Right renal pelvis (tissue), 4 donors: ENCODE measurements at places on chromosomes 5 and 9.

DNA sequence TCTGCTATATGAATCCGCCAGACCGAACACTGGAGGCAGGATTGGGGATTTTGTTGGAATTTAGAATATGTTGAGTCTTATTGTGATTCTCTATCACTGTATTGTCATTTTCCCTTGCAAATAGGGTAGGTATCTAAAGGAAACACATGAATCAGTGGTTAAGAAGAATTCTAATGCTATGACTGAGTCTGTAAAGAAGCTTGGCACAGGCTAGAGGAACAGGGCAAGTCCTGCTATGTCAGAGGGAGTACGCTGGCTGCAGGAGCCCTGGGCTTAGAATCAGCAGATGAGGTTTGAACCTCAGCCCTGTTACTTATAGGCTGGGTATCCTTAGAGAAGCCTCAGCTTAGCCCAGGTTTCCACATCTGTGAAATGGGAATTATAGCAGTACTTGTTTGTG is 198.1 kb downstream of the NR3C1 start:
- no peak for DNase-seq

GRCh38 chr9:136233411-136233810 is 12.2 kb downstream of the QSOX2 start:
- no peak for DNase-seq

DNA sequence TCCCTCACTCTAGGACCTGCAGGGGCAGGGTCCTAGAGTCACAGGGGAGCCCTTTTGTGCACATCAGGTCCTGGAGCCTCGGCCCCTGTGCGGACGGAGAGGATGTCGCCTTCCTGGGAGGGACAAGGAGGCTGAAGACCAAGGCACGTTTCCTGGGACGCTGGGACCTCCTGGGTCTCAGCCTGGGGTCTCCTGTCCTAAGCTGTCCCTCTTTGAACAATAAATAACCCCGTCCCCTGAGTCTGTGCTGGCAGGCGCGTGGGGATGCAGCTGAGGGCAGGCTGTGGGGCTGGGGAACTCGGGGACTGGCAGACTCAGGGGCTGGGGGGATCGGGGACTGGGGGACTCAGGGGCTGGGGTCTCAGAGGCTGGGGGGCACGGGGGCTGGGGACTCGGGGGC is 31.1 kb downstream of the PAEP start:
- no peak for DNase-seq

DNA sequence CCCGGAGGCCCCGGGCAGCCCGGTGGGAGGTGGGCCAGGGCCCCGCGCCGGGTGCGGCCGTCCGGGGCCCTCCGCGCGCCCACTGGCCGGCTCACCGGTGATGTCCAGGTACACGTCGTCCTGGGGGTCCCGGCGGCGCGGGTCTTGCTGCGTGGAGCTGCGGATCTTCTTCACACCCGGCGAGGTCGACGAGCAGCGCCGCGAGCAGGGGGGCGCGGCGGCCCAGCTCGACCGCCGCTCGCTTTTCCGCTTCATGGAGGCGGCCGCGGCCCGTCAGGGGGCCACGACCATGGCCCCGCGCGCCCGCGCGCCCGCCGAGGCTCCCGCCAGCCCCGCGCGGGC is 548 bp downstream of the CDC14B start:
- no peak for DNase-seq

DNA sequence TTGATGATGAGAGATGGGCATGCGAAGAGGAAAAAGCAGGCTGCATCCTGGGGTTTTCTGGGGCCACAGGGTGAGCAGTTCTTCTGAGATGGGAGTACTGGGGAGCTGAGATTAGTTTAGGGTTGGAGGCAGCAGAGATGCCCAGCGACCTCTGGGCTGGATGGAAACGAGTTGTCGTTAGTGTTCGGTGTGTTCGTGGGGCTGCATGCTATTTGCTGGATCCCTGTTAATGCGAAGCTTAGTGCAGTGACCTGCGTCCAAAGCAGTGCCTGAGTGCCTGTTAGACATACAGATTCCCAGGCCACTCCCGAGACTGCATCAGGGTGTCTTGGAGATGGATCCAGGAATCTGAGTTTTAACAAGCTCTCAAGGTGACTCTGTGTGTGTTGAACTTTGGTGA is 201.3 kb downstream of the CACNA1B start:
- DNase-seq = no peak

DNA sequence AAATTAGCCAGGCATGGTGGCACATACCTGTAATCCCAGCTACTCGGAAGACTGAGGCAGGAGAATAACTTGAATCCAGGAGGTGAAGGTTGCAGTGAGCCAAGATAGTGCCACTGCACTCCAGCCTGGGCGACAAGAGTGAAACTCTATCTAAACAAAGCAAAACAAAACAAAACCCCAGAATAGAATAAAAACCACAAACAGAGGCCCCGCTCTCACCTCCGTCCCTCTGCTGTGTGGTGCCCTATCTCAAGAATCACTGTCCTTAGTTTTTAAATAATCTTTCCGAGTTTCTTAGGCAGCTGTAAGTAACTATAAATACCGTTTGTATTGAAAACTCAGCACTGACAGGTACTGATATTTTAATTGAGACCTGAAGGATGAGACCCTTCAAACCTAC is 42.7 kb upstream of the IER5L start:
- DNase-seq = no peak

DNA sequence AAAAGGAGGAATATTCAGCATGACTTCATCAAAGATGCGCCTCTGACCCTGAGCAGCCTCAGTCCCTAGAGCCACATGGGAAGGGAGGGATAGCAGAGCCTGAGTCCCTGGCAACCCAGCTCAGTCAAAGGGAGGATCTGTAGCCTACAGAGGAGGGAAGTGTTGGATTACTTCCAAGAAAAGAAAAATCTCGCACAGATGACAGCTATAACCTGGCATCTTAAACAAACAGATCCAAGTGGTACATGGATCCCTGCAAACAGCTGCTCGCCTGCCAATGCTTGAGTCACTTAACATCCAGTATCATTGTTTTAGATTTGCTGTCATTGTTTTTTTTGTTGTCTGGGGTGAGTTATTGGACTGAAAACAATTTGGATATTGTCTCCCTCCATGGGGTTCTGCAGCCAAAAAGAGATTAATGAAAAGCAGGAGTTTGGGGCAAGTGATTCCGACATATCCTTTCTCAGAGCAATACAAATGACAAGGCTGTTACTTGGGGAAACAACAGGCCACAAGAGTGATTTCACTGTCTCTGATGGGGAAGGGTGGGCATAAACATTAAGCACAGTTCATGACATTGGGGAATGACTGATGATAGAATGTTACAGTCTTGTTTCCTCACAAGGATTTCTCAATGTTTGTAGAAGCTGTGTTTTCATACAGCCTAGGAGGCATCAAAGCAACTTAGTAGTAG is 153.5 kb upstream of the KIF2A start:
- no peak for DNase-seq

- DNase-seq = no peak
Observed at GRCh38 chr5:139494832-139495231, 12.3 kb upstream of the STING1 start.

GRCh38 chr5:579211-579610 is 32.9 kb upstream of the CEP72 start:
- DNase-seq = no peak
